ENCODE measurements at places on chromosomes 7 and 10.

DNA sequence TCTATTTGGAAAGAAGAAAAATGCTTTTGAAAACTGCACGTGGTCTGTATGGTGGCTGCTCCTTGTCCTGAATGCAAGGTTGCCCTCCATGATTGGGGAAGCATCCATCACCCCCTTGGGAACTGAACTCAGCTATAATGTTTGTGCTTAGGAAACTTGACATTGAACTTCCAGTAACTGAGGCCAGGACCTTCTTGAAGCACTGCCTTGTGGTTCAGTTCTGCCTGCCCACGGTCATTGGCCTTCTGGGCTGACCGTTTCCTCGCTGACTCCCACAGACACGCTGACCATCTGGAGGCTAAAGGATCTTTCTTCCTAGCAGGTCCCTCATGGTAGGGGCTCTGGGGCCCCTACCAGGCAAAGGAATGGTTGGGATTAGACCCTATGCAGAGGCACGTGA, 247.8 kb downstream of the CAMK1D start:
- DNase-seq, result no peak

- DNase-seq, result no peak
These were observed 28.7 kb upstream of the HABP2 start for GRCh38 chr10:113524120-113524519.

GRCh38 chr10:10532236-10532635, 485.4 kb upstream of the CELF2 start:
- no peak for DNase-seq

DNA sequence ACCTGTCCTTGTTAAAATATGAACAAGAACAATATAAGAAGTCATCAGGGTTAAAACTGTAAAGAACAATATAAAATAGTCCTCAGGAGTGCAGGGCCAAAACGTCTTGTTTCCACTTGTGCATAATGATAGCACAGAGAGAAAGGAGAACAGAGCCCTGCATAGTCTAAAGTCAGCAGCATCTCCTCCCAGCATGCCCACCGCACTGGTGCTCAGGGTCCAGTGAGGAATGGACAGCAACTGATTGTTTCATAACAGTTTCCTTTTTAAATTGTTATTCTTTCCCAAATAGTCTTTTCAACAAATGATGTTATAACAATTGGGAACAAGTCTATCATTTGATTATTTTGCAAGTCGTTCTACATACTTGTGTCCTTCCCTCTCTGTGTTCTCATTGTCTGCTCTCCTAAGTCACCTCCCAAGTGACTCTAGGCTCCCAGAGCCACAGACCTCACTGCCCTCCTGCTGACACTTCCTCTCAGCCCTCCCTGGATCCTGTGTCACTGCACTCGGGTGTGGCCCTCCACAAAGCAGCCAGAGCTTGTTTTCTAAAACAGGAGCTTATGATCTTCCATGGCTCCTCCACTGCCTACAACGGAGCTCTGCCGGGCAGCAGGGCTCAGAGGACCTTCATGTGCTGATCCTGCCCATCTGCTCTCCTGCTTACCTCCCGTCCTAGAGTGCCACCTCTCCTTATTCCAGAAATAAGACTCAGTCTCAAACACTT, 27.6 kb downstream of the COBL start:
- DNase-seq, result no peak

- no peak for DNase-seq
These were observed 227.0 kb upstream of the HDAC9 start for GRCh38 chr7:18268571-18268970.

DNA sequence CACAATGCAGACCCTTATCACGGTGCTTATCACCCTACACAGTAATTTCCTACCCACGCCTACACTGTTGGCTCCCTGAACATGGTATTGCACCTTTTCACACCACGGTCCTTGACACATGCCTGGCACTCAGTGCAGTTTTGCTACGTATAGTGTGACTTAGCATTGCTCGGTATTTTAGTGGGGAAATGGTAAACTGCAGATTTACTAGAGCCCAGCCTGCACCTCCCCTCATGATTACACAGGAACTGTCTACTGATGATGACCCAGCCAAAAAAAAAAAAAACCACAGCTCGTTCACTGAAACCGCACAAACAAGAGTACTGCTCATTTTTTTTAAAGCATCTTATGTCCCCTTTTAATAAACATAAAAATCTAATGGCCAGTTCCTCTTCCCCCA, 124.2 kb upstream of the ZNF746 start:
- DNase-seq, result no peak

- DNase-seq, result no peak
These were observed 57.9 kb downstream of the MGMT start for GRCh38 chr10:129524936-129525335.

- no peak for DNase-seq
These were observed 125.1 kb upstream of the JCAD start for GRCh38 chr10:30184397-30185033.

- no peak for DNase-seq
These were observed 28.7 kb upstream of the ARHGAP22 start for GRCh38 chr10:48633381-48634197.

DNA sequence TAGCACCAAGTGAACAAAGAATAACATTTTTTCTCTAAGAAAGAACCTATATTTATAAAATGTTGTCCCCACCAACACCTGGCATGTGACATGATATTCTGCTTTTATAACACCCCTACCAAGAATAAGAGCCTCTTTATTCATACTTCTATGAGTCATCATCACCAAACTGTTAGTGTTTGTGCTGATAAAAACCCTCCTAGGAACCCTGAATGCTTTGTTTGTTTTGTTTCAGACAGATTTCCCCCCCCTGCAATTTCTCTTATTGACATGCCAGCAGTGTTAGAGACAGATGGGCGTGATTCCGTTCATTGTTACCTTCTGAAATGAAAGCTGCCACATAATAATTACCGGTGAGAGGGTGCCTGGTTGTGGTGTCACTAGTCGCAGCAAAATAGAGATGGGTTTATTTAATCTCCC, 651.1 kb downstream of the SORCS1 start:
- no peak for DNase-seq

DNA sequence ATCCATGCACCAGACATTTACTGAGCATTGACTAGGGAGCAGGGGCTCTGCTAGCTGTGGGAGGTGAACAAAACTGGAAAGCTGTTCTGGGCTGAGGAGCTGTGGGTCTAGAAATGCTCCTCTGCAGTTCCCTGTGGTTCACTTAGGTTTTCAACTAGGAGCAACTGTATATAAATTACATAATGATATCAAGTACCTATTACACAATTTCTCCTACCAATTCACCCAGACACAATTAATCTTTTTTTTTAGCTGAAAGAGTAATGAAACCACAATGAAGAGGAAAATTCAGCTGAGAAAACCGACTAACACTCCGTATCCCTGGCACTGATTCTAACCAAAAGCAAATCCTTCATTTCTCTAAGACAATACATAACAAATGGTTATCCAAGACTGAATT, 39.4 kb downstream of the COL28A1 start:
- no peak for DNase-seq

GRCh38 chr7:27438881-27439589, 196.4 kb downstream of the EVX1 start:
- no peak for DNase-seq

- DNase-seq, result no peak
These were observed 164.1 kb downstream of the LSM5 start for GRCh38 chr7:32326078-32326477.

- DNase-seq, result no peak
These were observed 52.4 kb downstream of the PARP12 start for GRCh38 chr7:140010194-140010895.

- DNase-seq, result no peak
These were observed 44.5 kb upstream of the CAV2 start for GRCh38 chr7:116455009-116455408.

Data from stimulated activated CD8-positive, alpha-beta memory T cell treated with anti-CD3 and anti-CD28 coated beads, Interleukin-4, amount 100 ng/mL, for 24 hours (primary cell).